ENCODE measurements at places on chromosomes 4 and X.

- no peaks in the 10 kb centered on the region for H3K27me3 ChIP-seq
- no peak overlapping the region for H3K27ac ChIP-seq
- no peaks in the 10 kb centered on the region for H3K36me3 ChIP-seq
- H3K4me3 ChIP-seq, result no peak overlapping the region
Measured at GRCh38 chrX:23312136-23312535, 22.5 kb upstream of the PTCHD1 start.

- H3K4me1 ChIP-seq, result peaks cover 14% of the 10 kb centered on the region
- no peak overlapping the region for H3K4me3 ChIP-seq
- H3K36me3 ChIP-seq, result peaks cover 7% of the 10 kb centered on the region
Measured at GRCh38 chrX:139008185-139008584, 296.7 kb upstream of the FGF13 start.

- peaks cover 22% of the 10 kb centered on the region for H3K36me3 ChIP-seq
- DNase-seq, result no peak
- peaks cover 2% of the 10 kb centered on the region for H3K27me3 ChIP-seq
- H3K27ac ChIP-seq, result no peak overlapping the region
- peaks cover 44% of the 10 kb centered on the region for H3K4me1 ChIP-seq
- peak overlapping the region; percentile 66 for H3K4me3 ChIP-seq
Measured at GRCh38 chr4:76232681-76233080, 18.8 kb upstream of the FAM47E start.

DNA sequence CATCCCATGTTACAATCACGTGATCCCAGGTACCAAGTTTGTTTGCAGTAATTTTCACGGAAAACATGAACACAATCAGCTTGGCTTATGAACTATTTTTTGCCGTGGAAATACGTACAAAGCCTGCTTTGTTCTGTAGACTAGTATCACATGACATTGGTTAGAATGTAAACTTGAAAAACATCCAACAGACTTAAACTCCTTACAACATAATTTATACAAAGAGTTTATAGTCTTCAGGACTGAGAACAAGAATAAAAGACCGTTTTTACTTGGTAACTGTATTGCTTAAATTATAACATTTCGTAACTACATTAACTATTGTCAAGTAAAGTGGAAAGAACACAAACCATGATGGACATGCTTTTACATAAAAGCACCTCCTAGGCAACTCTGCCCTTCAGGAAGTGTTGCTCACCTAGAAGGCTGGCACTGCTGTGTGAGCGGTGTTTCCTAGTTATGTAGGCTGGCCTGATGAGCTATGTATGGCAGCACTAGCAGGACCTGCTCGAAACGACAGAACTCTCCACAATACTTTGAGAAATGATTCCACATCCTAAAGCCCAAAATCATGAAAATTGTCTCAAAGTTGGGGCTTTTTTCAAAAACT lies 41.8 kb upstream of the WDR1 start:
- DNase-seq, result no peak
- no peak overlapping the region for H3K27ac ChIP-seq
- H3K4me3 ChIP-seq, result no peak overlapping the region
- H3K27me3 ChIP-seq, result peaks cover 12% of the 10 kb centered on the region
- H3K36me3 ChIP-seq, result no peaks in the 10 kb centered on the region

DNA sequence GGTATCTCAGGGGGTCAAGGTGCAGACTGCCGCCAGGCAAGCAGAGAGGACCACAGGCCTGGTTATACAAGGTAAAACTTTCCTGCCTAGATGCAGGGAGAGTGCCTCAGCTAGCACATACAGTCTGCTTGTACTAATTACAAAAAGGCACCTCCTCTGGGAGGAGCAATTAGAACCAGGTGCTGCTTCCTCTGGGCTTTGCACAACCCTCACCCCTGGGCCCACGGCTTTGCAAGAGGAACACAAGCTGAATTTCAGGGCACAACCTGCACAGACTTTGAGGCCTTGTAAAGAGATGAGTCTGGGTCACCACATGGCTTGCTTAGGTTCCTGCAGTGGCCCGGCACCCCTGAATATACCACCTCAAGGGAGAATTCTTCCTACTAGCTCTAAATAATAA lies 9.2 kb upstream of the CITED1 start:
- no peak overlapping the region for H3K27ac ChIP-seq
- no peaks in the 10 kb centered on the region for H3K36me3 ChIP-seq
- DNase-seq, result no peak
- no peak overlapping the region for H3K4me3 ChIP-seq
- peaks cover 21% of the 10 kb centered on the region for H3K4me1 ChIP-seq

DNA sequence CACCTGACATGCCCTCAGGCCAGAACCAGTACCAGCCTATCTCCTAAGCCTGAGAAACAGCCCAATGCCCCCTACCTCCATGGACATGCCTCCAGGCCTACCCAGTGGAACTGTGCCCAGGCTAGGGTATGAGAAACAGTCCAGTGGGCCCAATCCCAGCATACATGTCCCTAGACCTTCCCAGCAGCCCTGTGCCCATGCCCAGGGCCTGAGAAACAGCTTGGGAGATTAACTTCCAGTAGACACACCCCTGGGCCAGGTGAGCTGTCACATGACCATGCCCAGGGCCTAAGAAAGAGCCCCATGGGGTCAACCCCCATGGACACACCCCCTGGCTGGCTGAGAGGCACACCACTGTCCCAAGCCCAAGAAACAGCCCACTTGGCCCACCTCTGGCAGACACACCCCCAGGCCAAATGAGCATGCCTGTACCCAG lies 78.8 kb downstream of the CBR4 start:
- H3K4me1 ChIP-seq, result no peaks in the 10 kb centered on the region
- H3K36me3 ChIP-seq, result peaks cover 24% of the 10 kb centered on the region
- no peak overlapping the region for H3K27ac ChIP-seq
- DNase-seq, result no peak

DNA sequence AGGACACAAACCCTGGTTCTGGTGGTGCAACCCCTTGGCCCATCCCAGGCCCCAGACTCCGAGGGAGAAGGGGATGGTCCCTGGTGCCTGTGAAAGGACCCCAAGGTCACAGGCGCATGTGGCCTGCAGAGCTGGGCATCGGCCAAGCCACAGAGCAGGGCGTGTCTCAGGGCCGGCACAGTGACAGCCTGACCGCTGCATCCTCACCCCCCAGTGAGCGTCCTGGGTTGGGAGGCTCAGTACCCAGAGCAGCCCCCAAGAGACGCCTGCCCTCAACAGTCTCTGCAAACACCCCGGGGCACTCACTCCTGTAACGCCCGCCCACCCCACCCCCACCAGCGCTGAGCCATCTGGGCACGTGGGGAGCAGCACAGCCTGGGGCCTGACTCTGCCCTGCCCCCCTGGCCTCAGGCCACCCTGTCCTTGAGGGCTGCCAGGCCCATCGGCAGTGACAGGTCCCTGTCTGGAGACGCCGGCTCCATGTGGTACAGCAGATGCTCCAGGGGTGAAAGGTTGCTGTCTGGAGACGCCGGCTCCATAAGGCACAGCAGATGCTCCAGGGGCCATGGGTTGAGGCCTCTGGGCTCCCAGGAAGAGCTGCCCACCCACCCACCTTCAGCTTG lies 24.5 kb upstream of the CPLX1 start:
- no peak overlapping the region for H3K4me3 ChIP-seq
- H3K36me3 ChIP-seq, result peaks cover 5% of the 10 kb centered on the region
- no peaks in the 10 kb centered on the region for H3K4me1 ChIP-seq
- DNase-seq, result no peak

GRCh38 chr4:164136180-164136616 lies 617.7 kb upstream of the SMIM31 start:
- H3K27ac ChIP-seq, result peak overlapping the region; percentile 39
- DNase-seq, result peak; percentile 13
- peaks cover 42% of the 10 kb centered on the region for H3K4me1 ChIP-seq
- peaks cover 9% of the 10 kb centered on the region for H3K36me3 ChIP-seq
- no peaks in the 10 kb centered on the region for H3K27me3 ChIP-seq

- H3K4me1 ChIP-seq, result no peaks in the 10 kb centered on the region
- no peak overlapping the region for H3K27ac ChIP-seq
- peaks cover 9% of the 10 kb centered on the region for H3K27me3 ChIP-seq
- DNase-seq, result no peak
- H3K4me3 ChIP-seq, result no peak overlapping the region
Measured at GRCh38 chrX:102593367-102593766, 5.9 kb upstream of the ARMCX5 start.

DNA sequence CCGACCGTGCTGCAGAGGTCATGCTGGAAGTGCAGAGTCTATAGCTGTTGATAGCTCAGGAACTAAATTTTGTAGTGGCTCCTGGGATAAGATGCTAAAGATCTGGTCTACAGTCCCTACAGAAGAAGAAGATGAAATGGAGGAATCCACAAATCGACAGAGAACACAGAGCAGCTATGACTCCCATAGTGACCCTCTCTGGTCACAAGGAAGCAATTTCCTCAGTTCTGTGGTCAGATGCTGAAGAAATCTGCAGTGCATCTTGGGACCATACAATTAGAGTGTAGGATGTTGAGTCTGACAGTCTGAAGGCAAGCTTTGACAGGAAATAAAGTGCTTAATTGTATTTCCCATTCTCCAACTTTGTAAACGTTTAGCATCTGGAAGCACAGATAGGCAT lies 8.8 kb downstream of the MANBA start:
- H3K36me3 ChIP-seq, result peaks cover 7% of the 10 kb centered on the region
- no peak for DNase-seq
- no peaks in the 10 kb centered on the region for H3K27me3 ChIP-seq

DNA sequence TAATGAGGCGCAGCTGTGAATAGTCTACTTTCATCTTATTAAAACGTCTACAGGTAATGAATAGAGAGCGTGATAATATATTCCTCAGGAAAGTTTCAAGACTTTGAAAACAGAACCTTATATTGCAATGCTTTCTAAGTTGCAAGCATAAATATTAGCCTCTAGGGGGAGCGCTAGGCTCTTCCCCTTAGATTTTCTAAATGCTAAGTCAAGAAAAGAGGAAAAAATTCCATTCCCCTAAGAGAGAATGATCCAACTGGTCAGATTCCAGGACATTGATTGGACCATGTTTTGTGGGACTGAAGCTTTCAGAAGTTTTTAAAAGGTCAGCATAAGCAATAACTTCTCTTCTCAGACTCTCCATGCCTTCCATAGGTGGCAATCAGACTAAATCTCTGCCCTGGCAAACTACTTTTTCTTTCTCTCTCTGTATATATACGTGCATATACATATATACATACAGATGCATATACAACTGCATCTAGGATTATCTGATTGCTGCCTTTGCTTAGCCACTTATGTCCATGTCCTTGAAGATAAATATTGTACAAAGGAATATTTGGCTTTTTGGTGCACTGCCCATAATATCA lies 492.9 kb downstream of the INPP4B start:
- H3K27me3 ChIP-seq, result peaks cover 5% of the 10 kb centered on the region
- no peaks in the 10 kb centered on the region for H3K36me3 ChIP-seq
- DNase-seq, result no peak
- no peak overlapping the region for H3K27ac ChIP-seq
- H3K4me3 ChIP-seq, result no peak overlapping the region

DNA sequence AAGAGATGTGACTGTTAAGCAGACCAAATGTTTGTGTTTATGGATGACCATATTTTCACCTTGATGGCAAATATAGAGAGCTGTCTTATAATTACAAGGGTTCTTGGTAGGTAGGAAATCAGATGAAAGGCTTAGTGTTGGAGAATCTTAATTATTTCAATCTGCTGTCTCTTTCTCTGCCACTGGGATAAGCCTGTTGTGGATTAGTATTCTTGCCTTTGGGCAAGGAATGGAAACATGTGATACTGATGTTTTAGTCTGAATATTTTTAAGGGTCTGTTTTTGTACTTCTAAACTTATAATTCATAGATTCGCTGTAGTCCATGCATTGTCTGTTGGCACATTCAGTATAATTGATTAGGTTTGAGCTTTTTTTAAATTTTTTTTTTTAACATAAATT lies 23.7 kb upstream of the NUDT6 start:
- H3K27ac ChIP-seq, result no peak overlapping the region
- H3K4me1 ChIP-seq, result no peaks in the 10 kb centered on the region
- no peaks in the 10 kb centered on the region for H3K27me3 ChIP-seq
- DNase-seq, result no peak

DNA sequence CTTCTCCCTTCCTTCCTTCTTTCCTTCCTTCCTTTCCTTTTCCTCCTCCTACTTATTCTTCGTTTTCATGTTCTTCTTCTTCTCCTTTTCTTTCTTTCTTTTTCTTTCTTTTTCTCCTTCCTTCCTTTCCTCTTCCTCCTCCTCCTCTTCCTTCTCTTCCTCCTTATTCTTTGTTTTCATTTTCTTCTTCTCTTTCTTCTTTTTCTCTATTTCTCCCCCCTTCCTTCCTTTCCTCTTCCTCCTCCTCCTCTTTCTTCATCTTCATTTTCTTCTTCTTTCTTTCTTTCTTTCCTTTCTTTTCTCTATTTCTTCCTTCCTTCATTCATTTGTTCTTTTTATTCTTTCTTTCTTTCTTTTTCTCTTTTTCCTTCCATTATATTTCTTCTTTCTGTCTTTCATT lies 671.6 kb downstream of the IQCM start:
- H3K4me1 ChIP-seq, result peaks cover 11% of the 10 kb centered on the region
- no peaks in the 10 kb centered on the region for H3K27me3 ChIP-seq
- no peak overlapping the region for H3K27ac ChIP-seq
- DNase-seq, result no peak
- no peaks in the 10 kb centered on the region for H3K36me3 ChIP-seq

- DNase-seq, result no peak
- no peaks in the 10 kb centered on the region for H3K27me3 ChIP-seq
- H3K36me3 ChIP-seq, result no peaks in the 10 kb centered on the region
- no peak overlapping the region for H3K27ac ChIP-seq
- H3K4me1 ChIP-seq, result no peaks in the 10 kb centered on the region
Measured at GRCh38 chr4:71377561-71377960, 38.7 kb downstream of the SLC4A4 start.

- H3K4me3 ChIP-seq, result no peak overlapping the region
- 0 out of 2 replicates have a peak, but pooled peaks cover 4% of the 10 kb centered on the region for H3K4me1 ChIP-seq
- H3K27me3 ChIP-seq, result peaks cover 1% of the 10 kb centered on the region
- no peak overlapping the region for H3K27ac ChIP-seq
- no peaks in the 10 kb centered on the region for H3K36me3 ChIP-seq
Measured at GRCh38 chr4:74357965-74358364, 7.0 kb upstream of the EREG start.

GRCh38 chr4:48967631-48968030 lies 18.4 kb upstream of the CWH43 start:
- no peak overlapping the region for H3K27ac ChIP-seq
- H3K4me3 ChIP-seq, result no peak overlapping the region
- peak; percentile 26 for DNase-seq
- 0 out of 2 replicates have a peak, but pooled peaks cover 6% of the 10 kb centered on the region for H3K27me3 ChIP-seq
- peaks cover under 1% of the 10 kb centered on the region for H3K4me1 ChIP-seq
